ENCODE measurements at places on chromosomes 16 and 17.

- no peak for DNase-seq
These were observed 16.8 kb upstream of the MYO15B start for GRCh38 chr17:75570772-75571171.

GRCh38 chr16:65936096-65936495, 430.4 kb upstream of the CDH5 start:
- no peak for DNase-seq

- DNase-seq: no peak
These were observed 7.5 kb downstream of the NATD1 start for GRCh38 chr17:21245639-21246084.

- no peak for DNase-seq
These were observed 144.3 kb upstream of the CACNG3 start for GRCh38 chr16:24111724-24112302.

GRCh38 chr16:7332611-7333010, at the start of gene RBFOX1:
RBFOX1 (plus strand) TSS chr16:7332845.
- no peak for DNase-seq

DNA sequence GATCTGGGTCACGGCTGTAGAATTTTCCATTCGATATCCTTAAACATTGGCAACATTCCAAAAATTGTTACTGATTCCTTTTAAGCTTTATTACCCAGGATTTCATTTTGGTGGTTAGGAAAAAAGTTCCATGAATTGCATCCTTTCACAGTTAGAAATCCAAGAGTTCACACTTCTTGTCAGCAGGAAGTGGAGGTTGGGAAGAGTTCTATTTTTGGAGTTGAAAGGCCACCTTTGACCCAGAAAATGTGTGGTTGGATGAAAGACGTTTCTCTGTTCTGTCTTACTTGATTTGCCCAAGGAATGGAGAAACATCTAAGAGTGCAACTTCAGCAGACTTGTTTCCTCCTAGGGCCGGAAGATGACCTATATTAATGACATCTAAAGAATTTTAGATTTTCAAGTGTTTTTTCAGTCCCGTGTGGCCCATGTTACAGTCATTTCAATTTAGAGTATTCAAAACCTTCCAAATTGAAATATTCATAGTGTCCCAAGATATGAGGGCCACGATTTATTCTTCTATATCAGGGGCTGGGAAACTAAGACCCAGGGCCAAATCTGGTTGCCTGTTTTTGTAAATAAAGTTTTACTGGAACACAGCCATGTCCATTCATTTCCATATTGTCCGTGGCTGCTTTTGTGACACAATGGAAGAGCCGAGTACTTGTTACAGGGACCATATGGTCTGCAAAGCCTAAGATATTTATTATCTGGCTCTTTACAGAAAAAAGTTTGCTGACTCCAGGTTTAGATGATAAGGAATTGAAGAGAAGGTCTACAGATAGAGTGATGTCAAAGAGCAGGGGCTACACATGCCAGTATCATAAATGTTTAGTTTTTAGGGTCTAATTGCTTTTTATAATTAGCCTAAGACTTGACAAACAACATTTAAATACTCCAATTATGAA, 50.2 kb downstream of the CDK5R1 start:
- no peak for DNase-seq

- DNase-seq: no peak
These were observed 5.4 kb downstream of the BANP start for GRCh38 chr16:87956365-87957231.

Measured in esophagus muscularis mucosa (tissue), 4 donors.